ENCODE measurements at places on chromosomes 4 and X.

DNA sequence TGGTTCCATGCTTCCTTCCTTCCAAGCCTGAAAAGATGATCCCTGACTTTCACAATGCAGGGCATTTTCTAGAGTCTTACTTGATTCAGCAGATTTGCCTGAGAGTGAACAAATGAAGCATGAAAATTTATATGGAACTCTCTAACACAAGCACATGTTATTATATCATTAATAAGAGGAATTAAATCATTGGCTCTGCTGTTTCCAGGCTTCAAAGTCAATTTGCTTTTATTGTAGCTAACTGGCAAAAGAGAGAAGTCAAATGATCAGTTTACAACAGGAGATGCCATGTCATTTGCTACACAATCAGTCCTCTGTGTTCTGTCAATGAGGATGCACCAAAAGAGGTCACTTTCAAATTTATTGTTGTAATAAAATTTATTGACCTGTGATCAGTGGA lies 101.5 kb upstream of the UGT8 start:
- no peak for DNase-seq

GRCh38 chrX:6449946-6450345 lies 85.0 kb downstream of the VCX3A start:
- DNase-seq: no peak

- DNase-seq: no peak
These were observed 779.0 kb upstream of the INTU start for GRCh38 chr4:126853715-126854114.

GRCh38 chr4:8507624-8508023 lies 67.0 kb downstream of the TRMT44 start:
- no peak for DNase-seq

- no peak for DNase-seq
These were observed 218.8 kb downstream of the STPG2 start for GRCh38 chr4:97924341-97924958.

- peak; percentile 0 for DNase-seq
These were observed 35.1 kb downstream of the ENPEP start for GRCh38 chr4:110510955-110511544.

DNA sequence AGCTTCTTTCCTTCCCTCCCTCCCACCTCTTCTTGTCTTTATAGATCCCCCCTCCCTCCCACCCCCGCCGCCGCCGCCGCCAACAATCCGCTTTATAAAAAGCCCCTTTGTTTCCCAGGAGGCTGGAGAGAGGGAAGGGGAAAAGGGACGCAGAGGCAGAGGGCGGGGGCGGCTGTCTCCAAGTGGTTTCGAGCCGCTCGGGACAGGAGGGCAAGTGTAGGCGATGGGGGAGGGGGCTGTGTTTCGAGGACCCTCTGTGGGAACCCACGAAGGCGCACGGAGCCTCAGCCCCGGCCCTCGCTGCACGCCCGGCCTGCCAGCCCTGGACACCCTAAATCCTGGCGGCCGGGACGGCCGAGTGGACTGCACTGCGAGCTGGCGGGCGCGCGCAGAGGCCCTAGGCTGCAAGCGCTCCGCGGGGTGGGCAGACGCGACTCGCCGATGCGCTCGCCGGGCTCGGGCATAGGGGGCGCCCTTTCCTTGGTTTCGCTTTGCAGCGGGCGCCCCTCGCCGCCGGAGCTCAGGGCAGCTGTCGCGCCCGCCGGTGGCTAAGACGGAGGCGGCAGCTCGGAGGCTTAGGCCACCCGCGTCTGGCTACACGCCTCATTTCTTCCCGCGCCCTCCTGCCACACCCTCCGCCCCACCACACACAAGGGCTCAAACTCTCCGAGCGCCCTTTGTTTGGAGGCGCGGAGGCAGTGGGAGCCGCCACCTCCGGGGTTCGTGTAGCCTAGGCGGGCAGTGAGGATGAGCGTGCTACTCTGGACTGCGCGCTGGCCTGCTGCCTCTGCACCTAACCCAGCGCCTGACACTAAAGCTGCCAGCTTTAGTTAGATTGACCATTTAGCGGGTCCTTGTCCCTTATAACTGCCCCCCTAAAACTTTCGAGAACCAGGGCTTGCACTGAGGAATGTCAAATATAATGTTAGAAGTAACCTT lies 2.2 kb downstream of the MAMLD1 start:
- no peak for DNase-seq

- DNase-seq: no peak
These were observed 166.6 kb downstream of the EFNB1 start for GRCh38 chrX:68995386-68995779.

DNA sequence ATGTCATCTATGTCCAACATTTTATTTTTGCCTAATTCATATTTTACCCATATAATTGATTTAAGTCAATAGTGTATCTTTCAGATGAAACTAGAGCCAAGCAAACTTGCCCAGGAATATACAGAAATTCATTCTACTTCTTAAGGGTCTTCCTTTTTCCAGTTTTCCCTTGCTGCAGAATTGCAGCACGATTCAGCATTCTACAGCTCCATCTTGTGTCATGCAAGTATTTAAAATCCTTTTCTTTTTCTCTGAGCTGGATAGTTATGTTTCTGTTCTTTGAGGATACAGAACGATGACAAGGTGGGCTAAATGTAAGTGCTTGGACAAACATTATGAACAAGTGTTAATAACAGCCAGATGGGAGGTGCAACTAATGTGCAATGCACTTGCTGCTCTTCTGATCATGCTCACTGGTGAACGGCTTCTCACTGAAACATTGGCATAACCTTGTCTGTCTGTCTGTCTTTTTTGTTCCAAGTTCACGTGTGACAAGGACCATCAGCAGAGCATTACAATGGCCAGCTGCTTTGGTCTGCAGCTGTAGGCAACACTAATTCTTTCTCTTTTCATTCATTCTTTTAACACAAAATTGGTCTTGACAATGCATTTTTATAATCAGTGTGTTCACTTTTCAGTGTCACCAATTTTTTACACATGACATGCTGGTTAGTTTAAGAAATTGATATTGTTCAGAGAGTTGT lies 1821.7 kb downstream of the ARAP2 start:
- no peak for DNase-seq

DNA sequence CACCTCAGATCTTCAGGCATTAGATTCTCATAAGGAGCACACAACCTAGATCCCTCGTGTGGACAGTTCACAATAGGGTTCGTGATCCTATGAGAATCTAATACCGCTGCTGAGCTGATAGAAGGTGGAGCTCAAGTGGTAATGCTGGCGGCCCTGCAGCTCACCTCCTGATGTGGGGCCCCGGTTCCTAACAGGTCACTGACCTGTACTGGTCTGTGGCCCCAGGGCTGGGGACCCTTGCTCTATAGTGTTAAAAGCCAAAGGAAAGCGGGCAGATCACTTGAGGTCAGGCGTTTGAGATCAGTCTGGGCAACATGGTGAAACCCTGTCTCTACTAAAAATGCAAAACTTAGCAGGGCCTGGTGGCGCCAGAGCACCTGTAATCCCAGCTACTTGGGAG lies 1047.0 kb upstream of the FTHL17 start:
- DNase-seq: no peak

GRCh38 chr4:36333303-36333877 lies 52.0 kb downstream of the DTHD1 start:
- no peak for DNase-seq
